ENCODE measurements at places on chromosomes 5 and 9.

DNA sequence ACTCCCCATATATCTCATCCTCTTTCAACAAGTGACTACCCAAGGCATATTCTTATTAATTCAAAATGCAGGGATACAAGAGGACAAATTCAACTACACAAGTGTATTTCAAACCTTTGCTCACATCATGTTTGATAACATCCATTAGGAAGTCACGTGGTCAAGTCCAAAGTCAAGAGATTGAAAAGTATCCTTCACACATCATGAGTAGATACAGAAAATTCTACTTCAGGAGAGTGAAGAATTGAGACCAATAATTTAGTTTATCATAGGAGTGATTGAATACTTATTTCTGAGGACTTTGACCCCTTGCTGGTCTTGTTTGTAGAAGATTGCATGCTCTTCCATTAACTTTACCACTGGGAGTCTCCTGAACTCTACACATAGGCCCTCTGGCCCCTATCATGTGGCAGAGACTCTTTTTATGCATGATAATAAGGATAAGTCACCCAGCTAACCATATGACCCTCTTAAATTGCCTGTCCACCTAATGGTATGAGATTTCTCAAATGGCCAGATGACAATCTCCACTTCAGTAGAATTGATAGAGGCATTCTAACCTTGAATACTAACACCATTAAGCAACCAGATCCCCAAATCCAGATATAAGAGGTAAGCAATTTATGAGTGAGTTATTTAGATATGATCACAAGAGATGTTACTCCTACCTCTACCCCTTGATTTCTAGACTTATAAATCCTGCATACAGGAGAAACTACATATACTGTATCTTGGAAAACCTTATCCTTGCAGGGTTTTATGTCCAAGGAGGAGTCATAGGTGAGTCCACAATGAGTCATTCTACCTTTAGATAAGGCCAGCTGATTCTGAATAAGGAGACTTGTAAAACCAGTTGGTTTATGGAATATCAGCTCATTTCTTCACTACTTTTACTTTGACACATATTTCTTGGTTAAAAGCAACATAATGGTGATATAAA, 26.6 kb upstream of the SLC46A2 start:
- DNase-seq: no peak

DNA sequence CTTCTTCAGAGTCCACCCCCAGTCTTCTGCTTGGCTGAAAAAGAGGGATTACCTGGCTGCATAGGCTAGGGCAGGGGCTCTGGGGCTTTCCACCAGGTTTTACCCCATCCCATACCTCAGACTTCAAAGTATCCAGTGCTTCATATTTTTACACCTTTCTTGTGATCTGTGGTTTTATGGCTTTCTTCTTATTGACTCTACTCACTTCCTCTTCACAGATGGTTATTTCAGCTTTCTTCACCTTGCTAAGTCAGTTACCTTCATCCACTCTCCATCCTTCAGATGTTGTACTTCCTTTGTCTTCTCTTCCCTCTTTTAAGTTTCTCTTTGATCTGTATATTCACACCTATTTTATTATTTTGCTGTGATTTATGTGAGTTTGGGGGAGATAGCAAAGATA, 104.3 kb downstream of the GRIA1 start:
- no peak for DNase-seq

- DNase-seq: no peak
These were observed 22.7 kb upstream of the RXRA start for GRCh38 chr9:134303601-134304000.

- DNase-seq: no peak
These were observed 275.0 kb downstream of the NR2F1-AS1 start for GRCh38 chr5:93305984-93306383.

- DNase-seq: no peak
These were observed 9.1 kb upstream of the ERMP1 start for GRCh38 chr9:5841771-5842573.

DNA sequence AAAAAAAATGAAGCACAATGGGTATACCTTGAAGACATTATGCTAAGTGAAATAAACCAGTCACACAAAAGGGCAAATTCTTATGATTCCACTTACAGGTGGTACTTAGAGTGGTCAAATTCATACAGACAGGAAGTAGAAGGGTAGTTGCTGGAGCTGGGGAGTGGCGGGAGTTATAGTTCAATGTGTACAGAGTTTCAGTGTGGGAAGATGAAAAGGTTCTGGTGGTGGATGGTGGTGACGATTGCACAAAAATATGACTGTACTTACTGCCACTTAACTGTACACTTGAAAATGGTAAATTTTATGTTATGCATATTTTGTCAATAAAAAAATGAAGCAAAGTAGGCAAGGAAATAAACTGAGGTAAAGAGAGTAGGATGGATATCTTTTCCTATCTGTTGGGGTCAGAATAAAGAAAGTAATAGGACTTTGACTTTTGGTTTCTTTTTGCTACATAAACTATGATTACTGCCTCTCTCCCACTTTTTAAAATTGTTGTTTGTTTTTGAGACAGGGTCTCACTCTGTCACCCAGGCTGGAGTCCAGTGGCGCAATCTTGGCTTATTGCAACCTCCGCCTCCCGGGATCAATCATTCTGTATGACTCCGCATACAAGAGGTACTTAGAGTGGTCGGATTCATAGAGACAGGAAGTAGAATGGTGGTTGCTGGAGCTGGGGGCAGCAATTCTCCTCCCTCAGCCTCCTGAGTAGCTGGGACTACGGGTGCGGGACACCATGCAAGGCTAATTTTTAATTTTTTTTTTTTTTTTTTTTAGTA, 4.0 kb upstream of the PSAT1 start:
- no peak for DNase-seq

DNA sequence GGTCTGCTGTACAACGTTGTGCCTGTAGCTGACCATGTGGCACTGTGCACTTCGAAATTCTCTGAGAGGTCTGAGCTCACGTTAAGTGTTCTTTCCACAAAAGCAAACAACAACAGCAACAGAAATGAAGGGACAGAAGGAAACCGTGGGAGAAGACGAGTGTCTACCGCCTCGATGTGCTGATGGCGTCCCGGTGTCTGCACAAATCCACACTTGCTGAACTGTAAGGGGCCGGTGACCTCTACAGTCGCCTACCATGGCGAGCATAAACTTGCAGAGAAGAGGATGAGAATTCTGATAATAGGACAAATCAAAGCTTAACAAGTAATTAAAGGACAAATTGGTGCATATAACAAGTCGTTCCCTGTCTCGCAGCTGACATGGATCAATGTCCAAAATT, 114.0 kb downstream of the ADAMTS2 start:
- no peak for DNase-seq
